ENCODE measurements at places on chromosomes 5 and 9. TPM values are rescaled to one million over a fixed set of nuclear protein-coding genes. Genes with fewer than 3 reads are reported as not detected.

Gene CDX1
- not detected for total RNA-seq

Gene GAPT
- total RNA-seq: not detected

Gene BDP1
- total RNA-seq: 29.6 TPM

Gene TMOD1
- total RNA-seq: 0.26 TPM

Gene PCDHB10
- total RNA-seq: 1.2 TPM

Gene ORM2
- not detected for total RNA-seq

Gene SLC45A2
- total RNA-seq: not detected

Gene ZBED3
- 14.8 TPM for total RNA-seq

Gene BTNL9
- total RNA-seq: not detected

Gene PTPN3
- total RNA-seq: 6.3 TPM

Gene IFNA5
- total RNA-seq: not detected

Gene BTNL8
- not detected for total RNA-seq
